ENCODE measurements at places on chromosomes 6 and 20.

- no peak within 1 kb of the TSS for H3K27ac ChIP-seq
- H3K4me3 ChIP-seq: no peak within 1 kb of the TSS
- H3K27me3 ChIP-seq: peaks cover 29% of the 10 kb centered on the region
Observed at GRCh38 chr6:32763421-32763820, at the start of gene HLA-DQB2. TSS of gene HLA-DQB2 (minus strand) at chr6:32763532. CDS start at chr6:32763470, 62 bp downstream.

DNA sequence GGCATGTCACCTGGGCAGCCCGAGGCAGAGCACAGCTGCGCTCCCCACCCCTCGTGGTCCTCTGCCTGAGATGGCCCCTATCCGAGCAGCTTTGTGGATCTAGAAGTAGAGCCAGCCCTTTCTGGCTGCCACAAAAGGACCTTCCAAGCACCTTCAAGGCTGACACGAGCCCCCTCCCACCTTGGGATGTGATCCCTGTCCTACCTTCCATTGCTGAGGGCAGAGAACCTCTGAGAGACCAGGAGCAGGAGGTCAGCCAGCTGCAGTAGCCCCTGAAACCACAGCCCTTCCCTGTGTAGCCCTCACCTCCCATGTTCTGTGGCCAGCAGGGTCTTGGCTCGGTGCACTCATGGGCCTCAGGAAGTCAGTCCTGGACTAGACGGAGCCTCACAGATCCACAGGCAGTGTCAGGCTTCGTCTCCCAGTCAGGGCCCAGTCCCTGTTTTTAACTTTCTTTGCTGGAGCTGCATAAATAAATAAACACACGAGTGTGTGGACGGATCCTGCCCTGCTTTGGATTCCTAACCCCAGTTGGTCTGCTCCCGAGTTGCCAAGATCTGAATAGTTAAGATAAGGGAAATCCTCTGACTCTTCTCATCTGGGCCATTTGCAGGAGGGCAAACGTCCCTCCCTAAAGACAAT, 507.7 kb downstream of the PREX1 start:
- no peak overlapping the region for H3K4me3 ChIP-seq
- peaks cover 9% of the 10 kb centered on the region for H3K27me3 ChIP-seq
- H3K4me1 ChIP-seq: no peaks in the 10 kb centered on the region
- no peaks in the 10 kb centered on the region for H3K36me3 ChIP-seq
- no peak for DNase-seq
- no peak overlapping the region for H3K27ac ChIP-seq

DNA sequence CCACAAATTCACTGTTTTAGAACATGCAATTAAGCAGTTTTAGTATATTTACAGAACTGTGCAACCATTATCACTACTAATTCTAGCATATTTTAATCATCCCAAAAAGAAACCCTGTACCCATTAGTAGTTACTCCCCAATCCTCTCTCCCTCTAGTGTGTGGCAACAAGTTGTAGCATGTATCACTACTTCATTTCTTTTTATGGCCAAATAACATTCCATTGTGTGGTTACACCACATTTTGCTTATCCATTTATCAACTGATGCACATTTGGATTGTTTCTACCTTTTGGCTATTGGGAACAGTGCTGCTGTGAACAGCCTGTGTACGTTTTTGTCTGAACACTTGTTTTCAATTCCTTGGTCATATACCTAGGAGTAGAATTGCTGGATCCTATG, 31.5 kb upstream of the FKBP1A start:
- H3K4me1 ChIP-seq: no peaks in the 10 kb centered on the region
- H3K27me3 ChIP-seq: no peaks in the 10 kb centered on the region
- no peak for DNase-seq
- no peak overlapping the region for H3K27ac ChIP-seq
- H3K4me3 ChIP-seq: no peak overlapping the region

- H3K4me1 ChIP-seq: no peaks in the 10 kb centered on the region
- no peak overlapping the region for H3K4me3 ChIP-seq
- DNase-seq: no peak
- H3K36me3 ChIP-seq: no peaks in the 10 kb centered on the region
- H3K27ac ChIP-seq: no peak overlapping the region
- H3K27me3 ChIP-seq: no peaks in the 10 kb centered on the region
Observed at GRCh38 chr6:161951126-161951525, 677.3 kb upstream of the AGPAT4 start.

DNA sequence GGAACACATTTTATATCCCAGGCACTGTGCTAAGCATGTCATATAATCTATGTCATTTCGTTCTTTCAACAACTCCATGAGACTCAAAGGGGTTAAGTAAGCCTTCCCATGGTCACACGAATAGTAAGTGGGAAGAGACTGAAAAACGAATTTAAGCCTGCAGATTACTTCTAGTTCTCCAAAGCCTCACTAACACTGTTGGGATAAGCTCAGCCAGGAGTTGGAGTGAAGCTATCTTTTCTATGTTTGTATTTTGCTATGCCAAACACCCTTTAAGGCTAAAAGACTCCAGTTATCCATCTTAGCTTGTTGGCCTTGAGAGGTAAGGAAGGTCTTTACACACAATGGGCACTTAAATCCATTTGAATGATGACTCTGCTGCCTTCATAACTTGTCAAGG, 148.1 kb upstream of the UST start:
- no peak overlapping the region for H3K4me3 ChIP-seq
- H3K4me1 ChIP-seq: no peaks in the 10 kb centered on the region
- H3K27me3 ChIP-seq: no peaks in the 10 kb centered on the region

GRCh38 chr6:139939189-139939979, 564.9 kb upstream of the CITED2 start:
- H3K27ac ChIP-seq: no peak overlapping the region
- no peaks in the 10 kb centered on the region for H3K36me3 ChIP-seq
- no peak overlapping the region for H3K4me3 ChIP-seq
- no peak for DNase-seq
- H3K4me1 ChIP-seq: no peaks in the 10 kb centered on the region

Data from T-cell (primary cell).